ENCODE measurements at places on chromosomes 7 and 10. TPM values are rescaled to one million over a fixed set of nuclear protein-coding genes. Genes with fewer than 3 reads are reported as not detected.

Gene TMEM72
- total RNA-seq, result not detected

Gene PRKCQ
- 23.9 TPM for total RNA-seq

DNA sequence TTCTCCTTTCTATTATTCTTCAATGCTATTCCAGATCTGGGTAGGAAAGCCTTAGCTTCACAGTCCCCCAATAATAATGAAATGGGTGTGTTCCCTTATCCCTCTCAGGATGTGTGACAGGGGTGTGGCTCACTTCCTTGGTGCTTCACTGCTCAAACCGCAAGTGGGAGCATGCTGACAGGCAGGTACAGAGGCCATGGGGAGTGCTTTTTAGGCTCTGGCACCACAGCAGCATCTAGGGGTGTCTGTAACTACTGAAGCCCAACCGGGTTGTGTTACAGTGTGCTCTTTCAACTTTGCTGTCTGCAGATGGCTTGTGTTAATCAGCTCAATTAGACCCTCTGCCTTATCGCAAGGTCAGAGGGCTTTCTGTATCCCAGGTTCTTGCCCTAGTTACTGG is 79.4 kb upstream of the CYP2C9 start:
- no peak for DNase-seq

DNA sequence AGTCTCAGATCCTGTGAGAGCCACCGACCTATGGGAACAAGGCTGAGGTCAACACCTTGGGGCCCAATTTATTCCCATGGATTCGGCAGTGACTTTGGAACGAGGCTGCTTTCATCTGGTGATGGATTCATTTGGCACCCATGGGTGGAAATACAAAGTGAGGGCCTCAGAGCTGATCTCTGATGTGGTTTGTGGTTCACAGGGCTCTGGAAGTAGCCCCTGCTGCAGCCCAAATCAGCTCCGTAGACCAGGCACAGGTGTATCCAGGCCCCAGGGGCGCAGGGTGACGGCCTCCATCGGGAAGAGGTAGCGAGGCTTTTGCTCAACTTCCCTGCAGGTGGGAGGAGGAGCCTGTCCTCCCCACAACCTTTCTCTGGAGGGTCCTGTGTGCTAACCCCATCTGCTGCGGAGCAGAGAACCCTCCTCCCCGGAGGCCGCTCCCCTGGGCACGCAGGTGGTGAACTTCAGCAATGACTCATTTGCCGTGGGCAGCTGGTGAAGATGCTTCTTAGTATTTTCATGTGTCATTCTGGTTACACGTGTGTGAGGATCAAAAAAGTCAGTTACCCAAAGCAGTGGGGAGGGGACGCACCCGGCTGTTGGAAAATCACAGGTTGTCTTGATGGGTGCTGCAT is 7.5 kb upstream of the JAKMIP3 start:
- no peak for DNase-seq

Gene TRIL
- 0.94 TPM for total RNA-seq

GRCh38 chr7:80763704-80764103 is 125.3 kb downstream of the CD36 start:
- no peak for DNase-seq
